ENCODE measurements at places on chromosomes 11 and 22.

- DNase-seq = no peak
Observed at GRCh38 chr11:8258784-8259183, 4.9 kb downstream of the LMO1 start.

DNA sequence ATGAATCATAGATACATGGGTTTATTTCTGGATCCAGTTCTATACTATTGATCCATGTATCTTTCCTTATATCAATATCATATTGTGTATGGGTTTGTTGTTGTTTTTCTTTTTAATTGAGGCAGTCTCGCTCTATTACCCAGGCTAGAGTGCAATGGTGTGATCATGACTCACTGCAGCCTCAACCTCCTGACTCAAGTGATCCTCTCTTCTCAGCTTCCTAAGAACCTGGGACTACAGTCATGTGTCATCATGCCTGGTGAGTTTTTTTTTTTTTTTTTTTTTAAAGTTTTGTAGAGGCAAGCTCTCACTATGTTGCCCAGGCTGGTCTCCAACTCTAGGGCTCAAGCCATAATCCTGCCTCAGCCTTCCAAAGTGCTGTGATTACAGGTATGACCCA is 1589.4 kb upstream of the TENM4 start:
- DNase-seq = no peak

GRCh38 chr11:12968826-12969225 is 40.3 kb upstream of the RASSF10 start:
- DNase-seq = no peak

- no peak for DNase-seq
Observed at GRCh38 chr11:96397863-96398262, 8.1 kb downstream of the JRKL start.

DNA sequence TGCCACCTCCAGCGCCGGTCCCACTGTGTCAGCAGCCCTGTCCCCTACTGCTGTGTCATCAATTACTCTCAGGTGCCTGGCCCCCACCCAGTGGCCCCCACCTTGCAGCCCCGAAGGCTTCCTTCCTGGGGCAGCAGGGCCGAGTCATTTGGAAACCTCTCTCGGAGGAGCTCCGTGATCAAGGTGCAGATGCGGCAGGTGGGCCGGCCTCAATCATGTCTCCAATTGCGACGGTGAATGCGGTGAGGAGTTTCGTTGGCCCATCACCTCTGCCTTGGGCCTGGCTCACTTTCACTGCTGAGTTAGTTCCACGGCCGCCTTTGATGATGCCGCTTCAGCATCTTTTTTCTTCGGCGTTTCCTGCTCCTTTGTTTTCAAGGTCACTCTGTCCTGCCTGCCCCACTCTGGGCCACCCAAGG is 11.3 kb upstream of the CXCR5 start:
- peak; percentile 71 for DNase-seq

DNA sequence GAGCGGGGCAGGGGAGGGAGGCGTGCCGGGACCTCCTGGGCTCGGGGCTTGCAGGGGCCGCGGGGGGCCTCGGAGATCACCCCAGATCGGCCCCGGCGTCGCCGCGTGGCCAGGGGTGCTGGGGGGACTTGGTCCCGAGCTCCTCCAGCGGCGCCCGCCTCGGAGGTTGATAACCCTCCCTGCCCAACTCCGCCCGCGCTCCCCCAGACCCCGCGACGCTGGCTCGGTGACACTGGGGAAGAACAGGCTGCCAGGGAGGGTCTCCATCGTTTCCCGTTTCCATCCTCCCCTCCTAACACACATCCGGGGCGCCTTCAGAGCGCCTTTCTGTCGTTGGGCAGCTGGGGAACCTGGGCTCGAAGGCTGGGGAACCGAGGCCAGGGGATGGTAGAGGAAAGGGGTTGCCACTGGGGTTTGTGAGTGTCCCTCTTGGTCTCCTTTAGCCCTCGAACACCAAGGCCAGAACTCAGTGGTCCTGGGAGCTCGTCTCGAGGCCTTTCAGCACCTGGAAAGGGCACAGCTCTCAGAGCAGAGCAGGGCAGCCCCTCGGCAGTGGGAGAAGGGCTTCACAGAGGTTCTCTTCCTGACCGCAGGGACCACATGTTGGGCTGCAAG is 431 bp downstream of the SLC37A2 start:
- no peak for DNase-seq

- DNase-seq = peak; percentile 17
Observed at GRCh38 chr11:104967534-104968354, 630 bp downstream of the CASP4 start.

DNA sequence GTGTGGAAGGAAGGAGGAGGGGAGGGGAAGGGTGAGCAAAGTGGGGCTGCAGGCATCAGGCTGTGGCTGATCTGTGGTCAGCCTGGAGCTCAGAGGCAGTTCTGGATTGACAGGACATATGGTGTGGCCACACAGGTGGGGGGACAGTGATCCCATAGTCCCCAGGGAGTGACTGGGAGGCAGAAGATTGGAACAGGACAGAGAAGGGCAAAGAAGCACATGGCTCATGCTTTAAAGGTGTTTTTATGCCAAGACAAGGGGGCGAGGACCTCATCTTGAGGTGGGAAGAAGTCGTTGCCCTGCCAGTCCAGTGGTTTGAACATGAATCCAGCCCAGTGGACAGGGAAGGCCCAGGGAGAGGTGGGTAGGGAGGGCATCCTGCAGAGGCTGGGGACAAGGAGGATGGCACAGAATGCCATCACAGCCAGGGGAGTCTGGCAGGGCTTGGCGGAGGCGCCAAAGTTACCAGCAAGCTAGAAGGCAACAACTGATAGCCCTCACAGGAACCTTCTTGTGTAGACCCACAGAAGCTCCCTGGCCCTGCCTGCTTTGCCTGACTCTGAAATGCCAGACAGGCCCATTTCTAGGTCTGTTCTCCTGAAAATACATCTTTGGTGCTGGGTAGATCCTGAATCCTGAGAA is 3.1 kb downstream of the BET1L start:
- no peak for DNase-seq

DNA sequence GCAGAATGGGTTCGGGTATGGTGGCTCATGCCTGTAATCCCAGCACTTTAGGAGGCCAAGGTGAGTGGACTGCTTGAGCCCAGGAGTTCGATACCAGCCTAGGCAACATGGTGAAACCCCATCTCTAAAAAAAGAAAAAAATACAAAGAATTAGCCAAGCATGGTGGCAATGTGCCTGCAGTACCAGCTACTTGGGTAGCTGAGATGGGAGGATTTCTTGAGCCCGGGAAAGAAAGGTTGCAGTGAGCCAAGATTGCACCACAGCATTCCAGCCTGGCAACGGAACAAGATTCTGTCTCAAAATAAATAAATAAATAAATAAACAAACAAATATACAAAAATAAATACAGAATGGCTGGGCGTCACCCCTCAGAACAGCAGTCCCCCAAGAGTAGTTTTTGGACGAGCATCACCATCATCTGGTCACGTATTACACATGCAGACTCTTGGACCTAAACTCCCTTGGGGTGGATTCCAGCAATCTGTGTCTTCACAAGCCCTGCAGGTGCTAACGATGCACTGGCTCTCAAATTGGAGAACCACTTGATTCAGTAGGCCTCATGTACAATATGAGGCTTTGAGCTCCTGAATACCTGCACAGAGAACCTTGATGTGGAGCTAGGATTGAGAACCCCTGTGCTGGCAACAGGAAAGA is 33.5 kb downstream of the CLMP start:
- no peak for DNase-seq

DNA sequence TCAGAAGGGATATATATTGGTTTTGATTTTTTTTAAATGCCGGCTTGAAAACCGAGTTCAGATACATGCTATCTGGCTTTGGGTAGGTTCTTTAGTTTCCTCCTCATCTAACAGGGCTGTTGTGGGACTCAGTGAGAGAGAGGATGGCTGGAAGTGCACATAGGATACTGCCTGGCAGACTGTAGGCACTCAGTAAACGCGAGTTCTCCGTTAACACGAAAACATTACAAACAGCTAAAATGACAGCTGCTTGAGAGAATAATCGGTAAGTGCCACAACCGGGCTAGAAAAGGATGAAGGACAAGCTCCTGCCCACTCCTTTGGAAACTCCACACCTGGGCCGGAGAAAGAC is 369 bp downstream of the XRRA1 start:
- DNase-seq = no peak

DNA sequence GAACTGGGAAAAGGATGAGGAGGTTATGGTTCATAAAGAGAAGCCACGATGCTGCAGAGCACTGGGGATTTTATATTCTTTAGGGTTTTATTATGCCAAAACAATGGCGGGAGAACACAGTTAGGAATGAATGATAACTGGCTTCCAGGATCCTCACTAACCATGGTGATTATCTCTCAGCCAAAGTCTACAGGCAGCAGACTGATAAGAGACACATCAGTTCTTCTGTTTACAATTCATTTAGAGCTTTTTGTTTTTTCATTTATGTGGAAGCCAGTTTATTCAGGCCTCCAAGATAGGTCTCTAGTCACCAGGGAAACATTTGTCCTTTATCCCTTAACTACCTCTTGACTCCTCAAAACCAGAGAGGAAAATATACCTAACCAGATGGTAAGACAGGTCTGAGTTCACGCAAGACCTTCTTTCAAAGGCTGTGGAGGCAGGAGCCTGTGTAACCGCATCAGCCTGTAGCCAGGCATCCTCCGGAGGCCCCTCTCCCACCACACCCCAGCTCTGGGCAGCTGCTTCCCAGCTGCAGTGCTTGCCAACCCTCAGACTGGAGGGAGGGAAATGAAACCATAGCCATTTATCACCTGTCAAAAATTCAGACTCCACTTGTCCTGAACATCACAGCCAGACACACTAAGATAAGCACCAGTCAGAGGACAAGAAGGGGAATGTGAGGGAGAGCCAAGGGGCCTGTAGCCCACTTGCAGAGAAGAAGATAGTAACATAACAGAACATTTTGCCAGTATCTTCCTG is 57.2 kb upstream of the FAM181B start:
- DNase-seq = no peak

GRCh38 chr22:49033616-49034015 is 794.1 kb downstream of the BRD1 start:
- no peak for DNase-seq

- no peak for DNase-seq
Observed at GRCh38 chr11:22764735-22765134, 64.9 kb downstream of the SVIP start.

DNA sequence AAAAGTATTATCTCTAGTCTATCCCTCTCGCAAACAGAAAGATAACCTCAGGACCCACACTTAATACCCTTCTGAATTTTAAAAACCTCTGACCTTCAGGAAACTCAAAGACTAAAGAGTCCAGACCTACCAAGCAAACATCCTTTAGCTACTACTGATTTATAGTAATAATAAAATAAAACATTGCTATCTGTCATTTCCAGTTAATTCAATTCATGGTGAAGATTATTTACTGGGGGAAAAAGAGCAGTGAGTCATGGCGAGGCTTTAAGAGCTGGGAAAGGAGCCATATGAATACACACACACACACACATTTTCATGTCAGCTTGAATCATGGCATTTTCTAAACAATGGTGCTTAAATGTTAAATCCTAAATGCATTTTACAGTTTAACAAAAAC is 87.1 kb downstream of the FAM76B start:
- no peak for DNase-seq

GRCh38 chr22:41911001-41911611 is 3.8 kb downstream of the SHISA8 start:
- DNase-seq = peak; percentile 23

DNA sequence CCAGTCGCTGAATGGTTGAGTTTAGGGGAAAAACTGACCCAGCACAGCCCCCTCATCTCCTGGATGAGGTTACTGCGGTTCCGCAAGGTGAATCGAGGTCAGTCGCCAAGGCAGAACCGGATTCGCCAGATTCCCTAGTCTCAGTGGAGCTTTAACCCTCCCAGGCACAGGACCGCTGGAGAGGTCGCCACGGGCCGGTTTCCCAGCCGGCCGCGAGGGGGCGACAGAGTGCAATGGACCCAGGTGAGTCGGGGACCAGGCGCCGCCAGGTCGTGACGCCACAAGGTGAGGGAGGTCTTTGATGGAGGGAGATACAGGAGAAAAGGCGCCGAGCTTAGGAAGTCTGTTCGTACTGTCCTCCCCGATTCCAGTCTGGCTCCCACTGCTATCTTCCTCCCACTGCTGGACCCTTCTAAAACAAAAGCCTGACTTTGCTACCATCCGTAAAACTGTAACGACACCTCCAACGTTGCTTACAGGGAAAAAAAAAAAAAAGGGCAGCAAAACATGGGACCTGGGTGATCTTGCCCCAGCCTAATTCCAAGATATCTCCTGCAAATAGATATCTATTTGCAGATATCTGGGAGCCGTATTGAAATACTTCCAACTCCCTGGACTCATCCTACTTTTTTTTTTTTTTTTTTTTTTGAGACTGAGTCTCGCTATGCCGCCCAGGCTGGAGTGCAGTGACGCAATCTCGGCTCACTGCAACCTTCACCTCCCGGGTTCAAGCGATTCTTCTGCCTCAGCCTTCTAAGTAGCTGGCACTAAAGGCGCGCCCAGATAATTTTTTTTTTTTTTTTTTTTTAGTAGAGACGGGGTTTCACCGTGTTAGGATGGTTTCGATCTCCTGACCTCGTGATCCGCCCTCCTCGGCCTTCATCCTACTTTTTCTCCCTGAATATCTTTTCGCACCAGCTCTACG is 1.4 kb upstream of the GGA1 start:
- peak; percentile 91 for DNase-seq

- DNase-seq = no peak
Observed at GRCh38 chr11:73648121-73648520, 1.7 kb downstream of the PLEKHB1 start.

GRCh38 chr11:78472382-78472781 is 54.8 kb upstream of the GAB2 start:
- DNase-seq = no peak

- DNase-seq = no peak
Observed at GRCh38 chr22:47902646-47903180, 1140.3 kb downstream of the TBC1D22A start.

GRCh38 chr11:129402206-129403171 is 26.8 kb downstream of the BARX2 start:
- DNase-seq = no peak

DNA sequence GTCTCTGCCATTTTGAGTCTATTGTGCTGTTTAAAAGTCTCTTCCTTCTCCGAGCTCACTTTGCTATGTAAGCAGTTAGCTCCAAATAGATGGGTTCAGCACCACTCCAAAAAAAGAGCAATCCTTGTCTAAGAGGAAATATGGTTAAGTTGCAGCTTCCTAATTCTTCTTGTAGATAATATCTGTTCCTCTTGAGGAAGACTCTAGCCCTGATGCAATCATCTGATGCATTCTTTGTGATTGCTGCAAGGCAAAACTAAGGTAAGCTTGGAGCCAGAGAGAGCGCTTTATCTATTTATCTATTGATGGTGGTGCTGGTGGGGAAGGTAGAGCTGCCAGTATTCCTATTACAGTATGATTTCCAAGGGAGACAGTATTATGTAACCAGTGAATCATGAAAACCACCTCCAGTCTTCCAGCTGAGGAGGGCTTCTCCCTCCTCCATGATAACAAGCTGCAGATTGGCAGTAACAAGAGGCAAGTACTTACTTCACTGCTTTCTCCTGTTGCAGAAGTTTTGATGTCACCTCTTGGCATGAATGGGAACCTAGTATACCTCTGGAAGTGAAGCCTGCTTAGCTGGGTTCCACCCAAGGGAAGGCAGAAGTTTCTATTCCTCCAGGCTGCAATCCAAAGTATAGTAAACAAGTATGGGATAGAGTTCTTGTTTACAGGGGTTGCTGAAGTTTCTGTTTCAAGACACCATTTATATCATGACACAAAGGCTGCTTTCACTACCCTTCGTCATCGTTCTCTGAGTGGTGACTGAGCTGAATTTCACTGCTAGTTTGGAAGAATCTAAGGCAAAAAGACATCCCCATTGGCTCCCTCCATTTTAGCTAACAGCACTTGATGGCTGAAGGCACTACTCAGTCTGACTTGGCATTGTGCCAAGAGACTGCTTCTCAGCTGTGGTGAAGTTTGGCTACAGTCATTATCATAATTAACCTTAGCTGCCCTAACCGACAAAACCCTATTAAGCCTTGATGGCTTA is 49.7 kb downstream of the FDX1 start:
- no peak for DNase-seq
